ENCODE measurements at places on chromosomes 12 and 14.
A peak's percentile ranks its signal among the peaks of the same experiment; 100 is the strongest.

DNA sequence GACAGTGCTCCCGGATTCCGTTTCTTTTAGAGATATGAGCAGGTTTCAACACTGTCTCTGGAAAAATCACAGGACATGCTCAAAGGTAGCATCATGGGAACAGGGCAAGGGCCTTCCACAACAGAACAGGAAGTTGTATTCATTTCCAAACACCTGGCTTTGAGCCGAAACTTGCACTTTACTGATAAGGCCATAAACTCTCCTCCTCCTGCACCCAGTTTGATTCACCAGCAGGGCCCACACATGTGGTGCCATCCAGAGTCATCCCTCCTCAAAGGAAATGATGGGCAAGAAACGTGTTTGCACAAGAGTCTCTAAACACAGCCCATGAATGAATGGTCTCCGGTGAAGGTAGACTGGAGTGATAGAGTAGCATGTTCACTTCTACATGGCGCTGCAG, 268.4 kb upstream of the FKBP4 start:
- no peak for DNase-seq

DNA sequence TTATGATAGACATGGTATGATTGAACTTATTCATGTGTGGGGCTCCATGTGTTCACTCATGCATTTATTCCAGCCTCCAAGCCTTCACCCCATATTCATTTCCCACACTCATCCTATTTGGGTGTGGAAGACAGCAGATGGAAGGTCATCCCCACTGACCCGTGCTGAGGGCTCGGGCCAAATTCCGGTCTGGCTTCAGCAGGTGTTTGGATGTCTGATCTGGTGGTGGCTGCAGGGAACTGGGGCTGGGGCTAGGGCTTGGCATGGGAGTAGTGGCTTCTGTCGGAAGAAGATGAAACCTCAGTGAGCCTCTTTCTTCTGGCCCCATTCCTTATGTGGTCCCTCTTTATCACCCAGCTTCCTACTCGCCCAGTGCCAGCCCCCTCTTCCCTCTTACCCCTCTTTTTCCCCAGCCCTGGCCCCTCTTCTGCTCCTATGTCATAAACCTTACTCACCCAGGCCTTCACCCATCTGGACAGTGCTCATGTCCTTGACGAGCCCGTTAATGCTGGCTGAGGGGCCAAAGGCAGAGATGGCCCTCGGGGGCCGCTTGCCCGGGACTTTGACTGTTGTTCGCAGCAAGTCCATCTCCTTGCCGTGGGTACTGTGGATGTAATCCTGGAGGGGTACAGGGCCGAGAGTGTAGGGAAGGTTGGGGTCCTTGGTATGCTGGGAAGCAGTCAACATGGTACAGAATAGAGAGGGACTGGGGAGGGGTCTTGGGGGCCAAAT, 8.0 kb downstream of the AGAP2 start:
- DNase-seq, result no peak

DNA sequence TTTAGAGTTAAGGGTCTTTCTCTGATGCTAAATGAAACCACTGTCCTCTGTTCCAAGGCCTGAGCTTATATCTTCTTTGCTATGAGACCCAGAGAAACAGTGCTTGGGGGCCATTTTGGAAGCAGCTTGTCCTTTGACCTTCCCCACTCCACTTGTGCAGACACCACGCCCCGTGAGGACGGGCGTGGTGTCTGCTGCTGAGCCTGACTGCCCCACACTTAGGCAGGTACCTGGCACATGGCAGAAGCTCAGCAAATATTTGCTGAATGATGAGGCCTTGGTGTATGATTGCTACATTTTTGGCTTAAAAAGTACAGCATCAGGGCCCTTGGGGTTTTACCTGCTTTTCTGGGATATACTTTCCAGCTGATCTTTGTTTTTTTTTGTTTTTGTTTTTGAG, 69.9 kb downstream of the RASSF3 start:
- peak; percentile 83 for DNase-seq

GRCh38 chr12:40331886-40332285, 107.1 kb downstream of the LRRK2 start:
- no peak for DNase-seq

GRCh38 chr12:12107678-12108077, 36.9 kb downstream of the BCL2L14 start:
- no peak for DNase-seq

GRCh38 chr12:67202011-67202677, 67.0 kb upstream of the CAND1 start:
- DNase-seq, result no peak

DNA sequence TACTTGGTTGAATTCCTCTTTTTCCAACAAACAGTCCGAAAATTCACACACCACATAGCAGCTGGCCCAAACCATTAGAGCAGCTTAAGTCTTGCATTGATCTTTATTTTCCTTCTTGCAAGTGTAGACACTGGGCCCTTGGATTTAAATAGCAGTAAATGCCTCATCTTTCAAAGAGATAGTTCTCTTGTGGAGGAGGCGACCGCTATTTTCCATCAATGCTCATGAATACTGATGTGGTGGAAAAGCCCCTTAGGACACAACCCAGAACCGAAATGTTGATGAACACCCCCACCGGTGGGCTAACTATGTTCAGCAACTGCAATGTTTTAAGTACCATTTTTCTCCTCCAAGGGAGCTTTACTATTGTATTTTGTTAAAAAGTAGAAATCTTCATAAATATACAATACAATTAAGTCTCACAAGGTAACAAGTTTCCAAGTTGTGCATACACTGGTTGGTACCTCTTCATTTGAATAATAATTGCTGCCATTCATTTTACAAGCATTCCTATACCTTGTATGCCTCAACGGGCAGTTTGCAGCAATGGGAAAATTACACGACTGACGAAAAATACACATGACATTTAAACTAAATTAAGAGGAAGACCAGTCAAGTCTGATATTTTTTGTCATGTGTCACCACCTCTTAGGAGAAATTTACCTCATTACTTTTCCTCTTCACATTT, 18.0 kb downstream of the NIN start:
- no peak for DNase-seq

Measured in NCI-H2029 (cell line).